ENCODE measurements at places on chromosomes 5 and 9.

GRCh38 chr9:98694943-98695342, 13.8 kb downstream of the GABBR2 start:
- DNase-seq: no peak

GRCh38 chr5:178940569-178941360, at the start of gene ZNF454:
TSS of gene ZNF454 (plus strand) at chr5:178941198. CDS start at chr5:178942792, 1,594 bp downstream.
- peak; percentile 88 for DNase-seq

- DNase-seq: no peak
Observed at GRCh38 chr9:88984543-88984883, 6.8 kb upstream of the S1PR3 start.

- no peak for DNase-seq
Observed at GRCh38 chr5:169691471-169691870, 54.4 kb downstream of the DOCK2 start.

DNA sequence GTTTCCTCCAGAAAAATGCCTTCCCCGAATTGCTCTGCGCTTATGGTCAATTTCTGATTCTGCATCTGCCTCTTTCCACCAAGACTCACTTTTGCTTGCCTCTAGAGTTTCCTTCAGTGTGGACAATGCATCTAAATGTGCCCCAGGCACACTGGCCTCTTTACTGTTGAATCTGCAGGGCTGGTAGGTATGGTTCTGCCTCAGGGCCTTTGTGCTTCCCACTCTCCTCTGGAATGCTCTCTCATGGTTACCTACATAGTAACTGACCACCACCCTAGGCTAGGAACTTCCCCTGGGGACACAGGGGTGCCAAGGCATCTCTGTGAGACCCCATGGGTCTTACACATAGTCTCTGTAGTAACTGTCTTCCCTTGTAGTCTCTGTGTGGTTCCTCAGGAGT, 1258.6 kb downstream of the CDH12 start:
- DNase-seq: no peak

DNA sequence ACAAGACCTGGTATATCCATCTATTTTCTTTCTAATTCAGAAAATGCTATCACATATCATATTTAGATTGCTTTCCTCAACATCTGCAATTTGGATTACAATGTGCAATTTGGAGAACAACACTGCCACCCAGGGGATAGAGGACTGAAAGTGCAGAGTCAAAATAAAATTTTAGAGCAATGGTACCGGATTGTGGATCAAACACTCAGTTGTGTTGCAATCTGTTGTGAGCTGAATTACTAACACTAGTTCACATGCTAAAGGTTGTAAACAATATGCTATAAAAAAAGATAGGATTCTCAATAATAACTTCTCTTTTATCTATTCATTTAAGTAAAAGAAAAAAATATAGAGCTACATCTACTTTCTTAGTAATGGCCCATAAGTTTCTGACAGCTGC, 11.9 kb upstream of the SRFBP1 start:
- DNase-seq: peak; percentile 71

DNA sequence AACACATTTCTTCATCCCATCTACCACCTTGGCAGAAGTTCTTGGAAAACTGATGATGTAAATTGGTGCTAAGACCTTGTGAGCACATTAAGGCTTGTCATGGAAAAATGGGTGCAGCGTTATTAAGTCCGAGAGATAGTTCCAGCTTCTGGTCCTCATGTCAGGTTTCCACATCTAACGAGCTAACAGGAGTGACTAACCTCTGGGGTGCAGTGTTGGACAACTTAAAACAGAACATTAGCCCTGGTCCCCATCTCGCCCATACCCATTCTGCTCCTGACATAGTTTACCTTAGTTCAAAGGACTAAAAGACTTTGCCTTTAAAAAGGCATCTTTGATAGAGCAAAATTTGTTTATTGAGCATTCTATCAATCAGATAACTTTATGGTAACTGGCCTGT, 128.0 kb downstream of the SLC1A3 start:
- peak; percentile 65 for DNase-seq

- no peak for DNase-seq
Observed at GRCh38 chr5:113950186-113950585, 411.7 kb upstream of the KCNN2 start.

DNA sequence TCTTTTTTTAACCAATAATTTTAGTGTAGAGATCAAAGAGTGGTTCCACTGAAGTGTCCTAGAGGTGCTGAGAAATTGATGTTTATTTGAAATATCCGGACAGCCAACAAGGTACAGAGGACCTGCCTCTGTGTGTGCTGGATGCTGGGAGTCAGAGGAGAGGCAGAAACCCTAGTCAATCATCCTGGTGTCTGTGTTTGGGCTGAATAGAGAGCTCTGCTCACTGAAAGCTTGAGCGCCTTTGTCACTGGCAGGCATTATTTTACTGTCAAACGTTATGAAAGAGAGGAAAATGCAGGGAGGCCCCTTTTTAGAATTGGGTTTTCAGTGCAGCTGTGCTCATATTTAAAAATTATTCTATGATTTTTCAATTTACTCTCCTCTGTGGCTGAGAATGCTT, 480.3 kb upstream of the TYRP1 start:
- DNase-seq: no peak

- no peak for DNase-seq
Observed at GRCh38 chr5:561408-561807, 37.2 kb upstream of the SLC9A3 start.

DNA sequence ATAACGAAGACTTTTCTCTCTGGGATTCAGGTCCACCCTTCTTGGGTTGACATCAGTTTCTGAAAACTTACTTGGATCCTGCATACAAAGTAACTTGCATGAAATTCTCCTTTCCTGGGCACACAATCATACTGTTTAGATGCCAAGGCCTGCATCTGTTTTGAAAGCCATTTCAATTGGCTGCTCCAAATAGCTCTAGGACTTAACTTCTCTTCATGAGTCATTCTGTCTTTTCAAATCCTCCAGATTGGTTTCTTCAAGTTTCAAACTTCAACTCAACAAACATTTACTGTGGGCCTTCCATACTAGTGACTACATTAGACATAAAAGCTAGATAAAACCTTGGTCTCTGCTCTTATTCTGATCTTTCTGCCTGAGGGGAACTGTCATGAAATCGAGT, 54.8 kb upstream of the HMHB1 start:
- DNase-seq: no peak

GRCh38 chr9:3963643-3964369, 336.1 kb downstream of the GLIS3 start:
- no peak for DNase-seq

DNA sequence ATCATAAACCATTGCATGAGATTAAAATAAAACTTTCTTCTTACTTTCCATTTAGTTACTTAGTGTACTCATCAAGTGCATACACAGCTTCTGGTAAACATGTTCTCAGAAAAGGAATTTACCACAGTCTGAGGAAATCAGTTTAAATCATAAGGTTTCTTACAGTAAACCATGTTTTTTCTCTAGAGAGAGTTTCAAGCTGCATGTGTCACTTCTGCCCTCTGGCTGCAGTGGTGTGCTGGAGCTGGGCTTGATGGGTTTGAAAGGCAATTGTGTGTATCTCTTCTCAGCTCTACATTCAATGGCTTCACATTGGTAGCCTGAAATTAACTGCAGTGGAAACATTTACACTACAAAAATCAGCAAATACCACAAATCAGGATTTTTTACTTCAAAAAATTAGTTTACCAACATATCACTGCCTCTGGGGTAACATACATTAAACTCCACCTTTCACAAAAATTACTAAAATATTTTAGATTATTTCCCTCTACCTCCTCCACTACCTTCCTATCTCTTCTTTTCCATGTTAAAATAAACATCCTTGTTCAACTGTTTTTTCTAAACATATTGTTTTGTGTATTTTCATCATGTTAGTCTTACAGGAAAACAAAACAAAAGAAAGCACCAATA, 414.3 kb downstream of the ANXA1 start:
- DNase-seq: peak; percentile 0

DNA sequence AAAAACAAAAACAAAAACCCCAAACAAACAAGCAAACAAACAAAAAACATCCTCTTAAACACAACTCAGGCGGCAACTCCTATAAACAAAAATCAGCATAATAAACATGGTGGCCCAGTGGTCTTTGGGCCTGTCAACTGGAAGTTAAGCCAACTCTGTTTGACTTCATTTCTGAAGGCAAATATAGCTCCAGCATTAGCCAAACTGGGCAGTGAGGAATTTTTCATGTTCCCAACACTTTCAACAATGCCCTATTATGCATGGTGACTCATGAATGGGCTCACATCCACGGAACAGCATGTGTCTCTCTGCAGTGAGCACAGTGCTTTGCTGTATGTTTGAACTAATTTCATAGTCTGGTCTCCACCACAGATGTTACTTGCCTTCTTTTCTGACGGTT, 143.9 kb upstream of the STC2 start:
- peak; percentile 97 for DNase-seq

DNA sequence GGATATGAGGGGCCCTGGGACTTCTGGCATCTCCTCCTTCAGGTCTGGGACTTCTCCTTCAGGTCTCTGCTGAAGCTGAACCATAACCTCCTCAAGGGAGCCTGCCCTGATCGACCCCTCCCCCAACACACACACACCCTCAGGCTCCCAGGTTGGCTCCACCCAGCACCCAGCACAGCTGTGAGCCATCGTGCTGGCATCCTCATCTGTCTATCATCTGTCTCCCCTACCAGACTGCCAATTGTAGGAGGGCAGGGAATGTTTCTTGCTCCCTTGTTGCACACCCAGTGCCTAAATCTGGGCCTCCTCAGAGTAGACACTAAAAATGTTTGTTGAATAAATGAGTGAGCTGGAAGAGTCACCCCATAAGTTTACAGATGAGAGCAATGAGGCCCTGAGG, 71.4 kb downstream of the LRSAM1 start:
- peak; percentile 51 for DNase-seq

DNA sequence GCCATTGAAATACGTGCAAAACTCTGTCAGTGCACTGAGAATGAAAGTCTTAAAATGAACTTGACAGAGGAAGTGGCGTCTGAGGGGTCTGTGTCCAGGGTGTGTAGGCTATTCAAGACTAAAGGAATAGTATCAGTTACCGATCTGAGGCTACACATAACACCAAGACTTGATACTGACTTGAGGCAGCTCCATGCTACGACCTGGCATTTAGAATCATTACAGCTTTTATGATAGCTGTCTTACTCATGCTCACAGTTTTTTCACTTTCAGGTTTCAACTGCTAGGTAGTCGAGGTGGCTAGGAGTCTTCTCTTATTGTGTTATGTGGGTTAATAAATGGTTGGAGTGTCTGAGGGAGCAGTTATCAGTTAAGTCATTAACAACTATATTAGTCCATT, 92.8 kb upstream of the SLCO6A1 start:
- DNase-seq: no peak

DNA sequence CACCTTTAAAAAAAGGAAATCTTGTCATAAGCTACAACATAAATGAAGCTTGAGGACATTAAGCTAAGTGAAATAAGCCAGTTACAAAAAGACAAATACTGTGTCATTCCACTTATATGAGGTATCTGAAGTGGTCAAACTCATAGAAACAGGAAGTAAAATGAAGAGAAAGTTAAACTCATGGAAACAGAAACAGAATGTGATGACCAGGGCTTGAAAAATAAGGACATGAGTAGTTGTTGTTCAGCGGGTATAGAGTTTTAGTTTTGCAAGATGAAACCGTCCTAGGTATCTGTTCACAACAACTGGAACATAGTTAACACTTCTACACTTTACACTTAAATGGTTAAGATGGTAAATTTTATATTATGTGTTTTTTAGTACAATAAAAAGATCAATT, 47.8 kb upstream of the SLC1A3 start:
- DNase-seq: no peak

DNA sequence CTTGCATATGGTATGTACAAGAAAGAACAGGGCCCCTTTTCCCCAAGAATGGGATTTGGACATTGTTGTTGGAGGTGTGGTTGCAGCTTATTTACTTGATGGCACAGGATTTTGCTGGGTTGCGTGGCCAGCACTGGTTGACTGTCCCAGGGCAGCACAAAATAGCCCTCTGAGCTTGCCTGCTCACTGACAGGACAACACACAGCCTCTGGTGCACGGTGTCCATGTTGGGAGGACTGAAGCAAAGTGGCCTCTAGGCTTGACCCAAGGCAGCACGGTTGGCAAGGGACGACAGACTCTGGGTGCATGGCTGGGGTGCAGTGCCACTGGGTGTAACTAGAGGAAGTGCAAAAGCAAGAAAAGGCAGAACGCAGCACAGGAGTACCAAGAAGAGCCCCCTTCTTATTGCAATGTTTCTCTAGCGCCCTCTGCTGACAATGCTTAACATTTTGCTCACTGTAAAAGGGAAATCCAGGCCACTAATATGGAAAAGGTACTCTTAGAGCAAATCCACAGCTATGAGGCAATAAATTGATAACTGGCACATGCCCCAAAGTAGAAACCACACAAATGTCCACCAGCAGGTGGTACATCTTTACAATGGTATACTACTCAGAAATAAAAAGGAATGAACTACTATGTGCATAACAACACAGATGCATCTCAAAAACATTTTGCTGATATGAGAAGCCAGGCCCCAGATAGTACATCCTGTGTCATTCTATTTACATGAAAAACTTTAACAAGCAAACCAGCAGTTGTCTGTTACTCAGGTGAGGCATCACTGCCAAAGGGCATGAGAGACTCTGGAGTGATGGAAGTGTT, 47.4 kb upstream of the BARX1 start:
- peak; percentile 69 for DNase-seq

DNA sequence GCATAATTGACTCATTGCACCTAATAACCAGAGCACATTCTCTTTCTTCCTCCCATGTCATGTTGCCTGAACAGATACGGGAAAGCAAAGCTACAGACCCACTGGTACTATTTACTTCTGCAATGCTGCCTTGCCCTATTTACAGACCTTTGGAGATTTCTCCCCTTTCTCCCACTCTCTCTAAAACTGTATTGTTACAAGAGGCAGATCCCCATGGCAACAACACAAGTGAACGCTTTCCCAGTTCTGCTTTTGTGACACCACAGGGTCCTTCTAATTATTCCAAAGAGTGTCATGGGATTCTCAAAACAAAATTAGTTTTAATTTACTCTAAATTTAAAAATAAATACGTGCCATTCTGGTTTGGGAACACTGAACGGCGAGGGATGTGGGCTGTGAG, 104.7 kb downstream of the KCTD16 start:
- no peak for DNase-seq
